ENCODE measurements at places on chromosomes 11 and 22.
A peak's percentile ranks its signal among the peaks of the same experiment; 100 is the strongest.

- DNase-seq: peak; percentile 22
Observed at GRCh38 chr11:8168485-8169257, at the start of gene RIC3. TSS of gene RIC3 (minus strand) at chr11:8169025. CDS start at chr11:8168989, 36 bp downstream.

DNA sequence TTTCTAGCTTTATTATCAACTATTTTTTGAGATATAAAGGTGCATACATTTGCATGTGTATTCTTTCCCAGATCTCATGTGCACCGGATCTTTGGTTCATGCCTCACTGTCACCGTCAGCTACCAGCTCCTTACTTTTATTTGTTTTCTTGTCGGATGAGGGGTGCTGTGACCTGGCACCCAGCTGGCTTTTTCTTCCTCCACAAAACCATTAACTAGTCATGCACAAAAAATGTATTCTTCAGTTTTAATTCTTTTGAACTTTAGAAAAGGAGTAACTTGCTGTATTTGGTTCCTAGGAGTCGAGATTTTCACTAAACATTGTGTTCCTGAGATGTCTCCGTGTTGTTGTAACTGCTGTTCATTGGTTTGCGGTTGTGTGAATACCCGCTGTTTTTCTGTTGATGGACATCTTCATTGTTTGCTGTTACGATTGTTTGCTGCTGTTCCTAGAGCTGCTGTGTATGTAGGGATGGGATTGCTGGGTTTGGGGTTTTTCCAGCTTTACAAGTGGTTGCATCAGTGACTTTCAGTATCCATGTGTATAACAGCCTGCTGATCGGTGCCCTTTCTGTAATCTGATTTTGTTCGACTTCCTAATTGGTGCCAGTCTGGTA lies 39.4 kb downstream of the MOV10L1 start:
- DNase-seq: no peak

DNA sequence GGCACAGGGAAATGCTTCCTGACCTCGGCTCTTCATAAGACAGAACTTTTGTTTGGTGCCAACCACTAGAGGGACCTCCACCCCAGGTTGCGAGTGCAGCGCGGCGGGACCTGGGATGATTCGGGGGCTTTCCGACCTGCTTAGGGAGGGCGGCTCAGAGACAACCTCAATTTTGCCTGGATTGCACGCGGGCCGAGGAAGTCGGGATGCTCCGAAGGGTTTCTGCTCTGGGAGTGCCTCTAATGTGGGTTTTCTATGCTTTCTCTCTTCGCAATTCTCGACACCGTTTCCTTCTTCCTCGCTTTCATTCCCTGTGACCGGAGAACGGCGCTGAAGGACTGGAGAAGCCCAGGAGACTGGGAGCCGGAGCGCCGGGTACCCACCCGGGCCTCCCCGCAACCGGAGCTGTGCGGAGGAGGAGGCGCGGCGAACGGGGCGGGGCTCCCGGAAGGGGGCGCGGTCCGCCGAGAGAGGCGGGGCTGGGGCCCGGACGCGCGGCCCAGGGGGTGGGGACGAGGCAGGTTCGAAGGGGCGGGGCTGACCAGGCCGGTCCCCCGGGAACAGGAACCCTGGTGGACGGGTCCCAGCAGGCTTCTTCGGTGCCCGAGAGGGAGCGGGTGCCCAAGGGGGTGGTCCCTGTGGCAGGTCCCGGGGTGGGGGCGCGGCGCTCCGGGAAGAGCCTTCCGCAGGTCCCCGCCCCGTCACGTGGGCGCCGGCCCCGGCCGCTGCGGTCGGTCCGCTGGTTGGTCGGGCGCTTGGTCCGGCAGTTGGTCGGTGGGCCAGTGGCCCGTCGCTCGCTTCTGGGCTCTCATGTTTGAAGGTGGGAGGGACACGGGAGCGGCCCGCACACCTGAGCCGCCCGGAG lies at the start of gene PPFIBP2:
Gene PPFIBP2 (plus strand): TSS at position 766 of the 865 bp plus-strand sequence. CDS start 35,477 bp downstream, outside the sequence.
- DNase-seq: peak; percentile 96

GRCh38 chr22:36936362-36937116 lies 23.1 kb downstream of the CSF2RB start:
- no peak for DNase-seq

- no peak for DNase-seq
Observed at GRCh38 chr22:35319244-35319985, 19.7 kb downstream of the TOM1 start.

- DNase-seq: no peak
Observed at GRCh38 chr11:4063348-4063747, 31.3 kb upstream of the RRM1 start.

DNA sequence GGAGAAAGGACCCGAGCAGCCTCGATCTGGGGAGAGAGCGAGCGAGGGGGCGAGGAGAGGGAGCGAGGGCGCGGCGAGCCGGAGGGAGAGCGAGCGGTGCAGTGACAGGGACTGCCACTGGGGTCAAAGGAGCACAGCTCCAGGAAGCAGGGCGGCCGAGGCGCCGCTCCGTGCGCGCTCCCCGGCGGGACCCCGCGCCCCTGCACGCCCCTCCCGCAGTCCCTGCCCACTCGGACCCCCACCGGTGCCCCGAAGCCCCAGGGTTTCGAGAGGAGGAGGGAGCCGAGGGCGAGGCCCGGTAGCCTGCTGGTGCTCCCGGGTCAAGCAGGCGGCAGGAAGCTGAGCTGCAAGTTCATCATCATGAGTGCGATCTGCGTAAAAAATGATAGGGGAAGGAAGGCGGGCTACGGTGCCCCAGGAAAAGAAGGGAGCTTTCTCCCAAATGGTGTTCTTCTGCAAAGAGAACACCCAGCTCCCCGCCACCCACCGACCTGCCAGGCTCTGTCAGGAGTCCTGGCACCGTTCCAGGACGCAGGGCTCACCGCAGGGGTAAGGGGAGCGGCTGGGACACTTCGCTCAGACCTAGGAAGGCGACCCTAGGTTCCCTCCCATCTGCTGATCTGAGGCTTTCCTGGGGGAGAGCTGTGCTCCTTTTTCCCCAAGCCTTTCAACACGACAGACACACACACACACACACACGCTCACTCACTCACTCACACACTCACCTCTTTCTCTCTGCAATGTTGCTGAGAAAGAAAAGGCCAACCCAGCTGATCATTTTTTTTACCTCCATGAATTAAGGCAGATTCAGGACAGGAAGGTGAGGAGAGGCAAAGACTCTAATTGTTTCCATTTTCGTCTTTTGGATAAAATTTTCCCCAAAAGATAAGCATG lies at the start of gene MPPED2:
Gene MPPED2 (minus strand): TSS at position 103 of the 894 bp plus-strand sequence. CDS start 5,980 bp downstream, outside the sequence.
- peak; percentile 56 for DNase-seq

DNA sequence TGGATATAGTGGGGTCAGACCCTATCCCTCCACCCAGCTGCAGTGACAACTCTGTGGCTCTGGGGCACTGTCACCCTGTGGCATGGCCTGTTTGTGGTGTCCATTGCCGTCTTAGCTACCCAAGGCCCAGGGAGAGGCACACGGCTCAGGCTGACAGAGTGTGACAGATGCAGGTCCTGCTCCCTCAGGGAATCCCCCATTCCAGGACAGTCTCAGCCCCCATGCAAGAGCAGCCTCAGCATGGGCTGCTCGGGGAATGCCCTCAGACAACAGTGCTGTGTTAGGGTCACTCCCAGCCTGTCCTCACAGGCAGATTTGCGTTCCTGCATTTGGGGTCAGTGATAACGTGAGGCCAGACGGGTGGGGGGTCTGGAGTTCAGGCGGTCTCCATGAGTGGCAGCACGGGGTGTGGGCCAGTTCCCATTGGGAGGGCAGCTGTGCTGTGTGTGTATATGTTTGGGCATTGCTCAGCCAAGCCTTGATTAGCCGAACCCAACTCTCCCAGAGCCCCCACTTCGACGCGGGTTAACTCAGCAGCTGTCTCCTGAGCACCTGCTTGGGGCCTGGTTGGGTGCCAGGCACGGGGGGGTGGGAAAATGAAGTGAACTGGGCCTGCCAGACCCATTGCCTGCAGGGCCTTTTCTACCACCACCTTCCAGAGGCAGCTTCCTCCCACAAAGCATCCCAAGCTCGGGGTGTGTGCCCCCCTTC lies 5.3 kb upstream of the KCNQ1OT1 start:
- DNase-seq: no peak

GRCh38 chr11:120840661-120841060 lies 183.2 kb upstream of the TBCEL start:
- DNase-seq: no peak

GRCh38 chr11:60168306-60168705 lies 14.6 kb downstream of the MS4A6A start:
- DNase-seq: no peak

DNA sequence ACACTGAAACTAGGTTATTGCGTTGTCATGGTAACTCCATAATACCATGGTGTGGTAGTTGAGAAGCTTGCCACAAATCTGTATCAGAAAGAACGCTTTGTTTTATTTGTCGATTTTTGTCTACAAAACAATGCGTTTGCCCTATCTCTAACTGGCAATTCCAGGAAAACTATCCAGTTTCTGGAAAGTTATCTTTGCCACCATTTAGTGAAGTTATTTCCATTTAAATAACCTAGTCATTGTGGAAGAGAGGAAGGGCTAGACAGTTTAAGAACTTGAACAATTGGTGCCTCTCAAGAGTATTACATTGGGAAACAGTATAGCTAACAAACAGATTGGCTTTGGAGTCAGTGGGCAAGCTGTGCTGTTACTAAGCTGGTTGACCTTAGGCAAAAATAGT lies 7.9 kb downstream of the HSD17B12 start:
- no peak for DNase-seq

DNA sequence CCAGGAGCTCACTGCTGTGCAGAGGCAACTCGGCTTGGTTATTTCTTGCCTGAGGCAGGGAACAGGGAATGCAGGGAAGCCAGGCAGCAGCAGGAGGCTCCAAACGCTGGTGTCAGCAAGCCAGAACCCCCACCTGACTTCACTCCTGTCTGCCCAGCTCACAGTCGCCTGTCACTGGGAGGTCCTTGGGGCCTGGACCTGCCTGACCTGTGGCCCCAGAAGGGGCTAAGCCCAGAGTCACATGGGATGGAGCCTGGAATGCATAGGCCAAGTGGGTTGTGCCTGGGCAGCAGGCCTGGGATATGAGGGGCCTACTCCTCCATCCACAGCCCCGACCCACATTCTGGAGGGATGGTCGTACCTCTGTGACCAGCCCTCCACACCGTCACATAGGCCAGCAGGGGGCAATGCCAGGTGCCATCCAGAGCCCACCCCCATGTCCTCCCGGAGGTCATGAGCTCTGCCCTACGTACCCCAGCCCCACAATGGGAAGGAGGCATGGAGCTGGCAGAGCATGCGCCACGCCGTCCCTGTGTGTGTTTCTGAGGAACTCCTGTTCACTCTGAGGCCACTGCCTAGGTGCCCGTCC lies 5.2 kb downstream of the RASSF7 start:
- no peak for DNase-seq

DNA sequence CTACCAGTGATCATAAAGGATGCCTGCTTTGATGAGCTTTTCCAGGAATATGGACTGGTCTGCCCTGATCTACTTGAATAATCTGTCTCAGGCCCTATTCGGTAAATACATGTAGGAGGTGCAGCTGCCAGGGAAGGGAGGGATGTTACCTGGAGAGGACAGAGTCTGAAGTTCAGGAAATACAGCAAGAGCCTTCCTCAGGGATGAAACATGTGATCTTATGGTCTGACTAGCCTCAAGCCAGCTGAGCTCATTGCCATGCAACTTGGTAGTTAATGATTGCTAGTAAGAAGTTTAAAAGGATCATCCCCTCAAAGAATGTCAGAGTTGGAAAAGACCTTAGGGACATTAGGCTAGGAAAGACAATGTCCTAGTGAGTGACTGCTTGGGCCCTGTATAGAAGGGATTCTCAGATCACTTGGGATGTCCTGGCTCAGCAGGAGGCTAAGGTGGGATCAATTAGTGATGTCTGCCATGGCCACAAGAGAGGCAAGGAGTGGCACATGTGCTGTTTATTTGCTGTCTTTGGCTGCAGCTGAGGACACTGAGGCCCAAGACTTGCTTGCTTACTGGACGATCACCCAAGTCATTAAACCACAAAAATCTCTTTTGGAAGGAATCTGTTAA lies 18.5 kb downstream of the PTPRJ start:
- no peak for DNase-seq

Measured in suppressor macrophage treated with lipopolysaccharide for 1 hour (primary cell).